ENCODE measurements at places on chromosomes 6 and 20.

DNA sequence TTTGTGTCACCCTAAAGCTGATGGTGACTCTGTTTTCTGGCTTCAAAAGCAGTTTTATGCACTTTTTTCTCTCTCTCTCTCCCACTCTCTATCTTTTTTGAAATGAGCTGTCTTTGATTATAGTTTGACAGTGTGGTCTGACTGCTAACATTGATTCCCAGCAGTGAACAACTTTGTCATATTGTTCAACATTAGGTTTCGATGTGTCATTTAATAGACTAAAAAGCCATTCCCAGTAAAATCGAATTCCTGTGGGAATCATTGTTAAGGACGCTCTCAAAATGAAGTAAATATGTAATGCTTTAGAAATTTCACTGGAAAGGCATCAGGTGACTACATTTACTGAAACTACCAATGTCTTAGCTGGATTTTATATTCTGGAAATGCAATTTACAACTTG is 69.9 kb upstream of the FLRT3 start:
- DNase-seq, result no peak

GRCh38 chr6:30572148-30572547 is 906 bp downstream of the ABCF1 start:
- no peak for DNase-seq

DNA sequence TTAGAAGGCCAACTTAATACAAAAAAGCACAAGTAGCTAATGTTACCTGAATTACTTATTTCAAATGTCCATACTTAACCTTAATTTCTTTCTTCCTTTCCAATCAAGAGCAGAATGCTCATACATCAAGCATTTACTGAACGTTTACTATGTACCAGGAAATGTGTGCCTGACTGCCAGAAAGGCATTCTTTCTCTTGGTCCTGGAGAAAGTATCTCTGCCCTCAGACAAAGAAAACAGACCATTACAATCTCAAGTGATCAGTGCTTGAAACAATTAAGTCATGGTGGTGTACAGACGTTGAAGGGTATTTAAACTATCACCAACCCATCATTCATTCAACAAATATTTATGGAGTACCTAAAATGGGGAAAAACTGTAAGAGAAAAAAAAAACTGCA is 26.4 kb downstream of the CSNK2A1 start:
- DNase-seq, result no peak

GRCh38 chr6:24951811-24952299 is 16.1 kb upstream of the RIPOR2 start:
- DNase-seq, result no peak

Measured in HFF-Myc (cell line).